Activated CD4-positive, alpha-beta T cell treated with anti-CD3 and anti-CD28 coated beads for 36 hours (primary cell): ENCODE measurements at places on chromosomes 4 and X.
A peak's percentile ranks its signal among the peaks of the same experiment; 100 is the strongest.

GRCh38 chr4:153652051-153652784, 31.9 kb upstream of the TLR2 start:
- peak; percentile 62 for DNase-seq

DNA sequence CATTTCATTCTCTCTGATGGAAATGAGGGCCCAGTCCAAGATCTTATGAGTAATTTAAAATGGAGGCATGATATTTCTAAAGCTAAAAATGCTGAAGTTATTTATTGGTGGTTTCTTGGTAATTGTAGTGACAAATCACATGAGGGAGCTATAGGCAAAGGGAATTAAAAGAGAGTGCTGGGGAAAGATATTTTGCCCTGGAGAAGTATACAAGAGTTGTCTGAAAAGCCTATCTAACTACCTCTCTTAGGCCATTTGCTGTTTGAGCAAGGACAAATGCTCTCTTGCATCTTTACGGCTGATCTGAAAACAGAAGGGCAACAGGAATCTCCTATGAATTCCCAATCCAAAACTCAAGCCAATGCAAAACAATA, 89.4 kb downstream of the FMR1NB start:
- no peak for DNase-seq

DNA sequence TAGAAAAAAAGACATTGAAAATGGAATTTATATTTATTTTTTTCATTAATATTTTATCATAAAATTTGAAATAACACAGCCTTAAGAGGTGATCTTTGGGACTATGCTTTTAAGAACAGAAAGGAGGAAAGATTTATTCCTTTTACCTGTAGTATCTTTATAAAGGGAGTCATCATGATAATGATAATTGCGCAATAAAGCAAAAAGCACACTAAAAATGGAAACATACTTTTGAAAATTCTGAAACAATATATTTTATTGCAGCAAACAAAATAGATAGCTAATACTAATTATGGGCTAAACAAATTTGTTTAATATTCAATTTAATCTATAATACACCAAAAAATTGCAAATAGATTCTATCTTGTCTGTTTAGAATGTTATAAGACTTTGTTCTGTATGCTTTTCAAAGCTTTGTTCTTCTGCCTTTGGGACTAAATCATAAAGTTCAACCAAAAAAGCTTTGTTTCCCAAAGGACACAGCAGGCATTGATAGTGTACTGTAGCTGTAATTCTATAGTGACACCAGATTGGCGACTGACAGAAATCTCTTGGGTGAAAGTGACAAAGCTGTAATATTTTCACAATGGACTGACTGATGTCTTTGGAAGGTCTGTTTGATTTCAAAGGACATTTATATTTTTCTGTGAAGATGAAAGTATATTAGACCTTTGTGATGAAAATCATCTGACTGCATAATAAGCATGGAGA, 2156.6 kb upstream of the TENM3 start:
- DNase-seq, result no peak

GRCh38 chrX:54492340-54492739, 3.7 kb downstream of the FGD1 start:
- DNase-seq, result no peak

- no peak for DNase-seq
These were observed 315.6 kb downstream of the ARHGAP24 start for GRCh38 chr4:85790582-85790981.

GRCh38 chrX:7147413-7147977, at the start of gene STS:
TSS of gene STS (plus strand) at chrX:7147712. CDS start at chrX:7253200, 105,488 bp downstream.
- DNase-seq, result peak; percentile 47

- no peak for DNase-seq
These were observed 30.9 kb downstream of the RNF212 start for GRCh38 chr4:1082215-1083182.

DNA sequence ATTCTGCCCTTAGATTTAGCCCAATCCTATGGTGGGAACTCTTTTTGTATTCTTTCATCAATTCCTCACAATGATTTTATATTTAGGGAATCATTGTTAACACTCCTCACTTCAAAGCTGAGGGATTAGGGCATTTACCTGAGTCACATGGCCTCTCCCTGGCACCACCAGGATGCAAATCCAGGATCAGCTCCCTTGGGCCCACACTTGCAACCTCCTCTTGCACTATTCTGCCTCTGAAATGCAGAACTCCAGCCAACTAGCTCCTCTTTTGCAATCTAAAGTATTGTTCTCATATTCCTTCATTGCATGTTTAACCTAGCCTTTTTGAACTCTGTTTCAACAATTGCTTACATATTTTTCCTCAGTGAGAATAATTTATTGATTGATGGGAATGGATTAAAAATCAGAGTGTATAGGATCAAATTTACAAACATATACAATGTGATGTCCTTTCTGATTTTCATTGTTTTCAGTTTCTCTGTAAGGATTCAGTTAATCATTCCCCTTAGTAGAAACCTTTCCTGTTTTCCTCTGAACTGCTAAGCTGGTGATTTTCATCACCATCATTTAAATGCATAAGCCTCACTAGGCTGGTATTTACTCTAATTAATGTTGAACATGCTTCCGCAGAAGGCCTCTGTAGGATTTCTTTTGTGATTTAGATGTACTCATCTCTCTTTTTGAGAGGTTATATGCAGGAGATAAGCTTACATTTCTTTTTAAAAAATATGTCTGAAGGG, 3.3 kb upstream of the RELL1 start:
- DNase-seq, result no peak

DNA sequence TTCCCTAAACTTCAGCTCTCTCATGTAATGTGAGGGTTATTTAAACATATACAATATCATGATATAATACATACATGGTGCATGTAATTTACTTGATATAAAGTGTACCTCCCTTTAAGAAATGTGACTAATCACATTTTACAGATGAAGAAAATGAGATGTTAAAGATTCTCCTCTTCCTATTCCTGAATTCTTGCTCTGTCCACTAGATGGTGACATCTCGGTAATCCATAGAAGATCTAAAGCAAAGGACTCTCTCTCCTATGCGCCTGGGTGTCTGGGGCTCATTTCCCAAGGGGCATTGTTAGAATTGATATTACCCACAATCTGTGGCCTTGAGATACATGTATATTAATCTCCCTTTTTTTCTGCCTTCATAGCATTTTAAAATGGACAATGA, 804.9 kb downstream of the RAB28 start:
- DNase-seq, result no peak

DNA sequence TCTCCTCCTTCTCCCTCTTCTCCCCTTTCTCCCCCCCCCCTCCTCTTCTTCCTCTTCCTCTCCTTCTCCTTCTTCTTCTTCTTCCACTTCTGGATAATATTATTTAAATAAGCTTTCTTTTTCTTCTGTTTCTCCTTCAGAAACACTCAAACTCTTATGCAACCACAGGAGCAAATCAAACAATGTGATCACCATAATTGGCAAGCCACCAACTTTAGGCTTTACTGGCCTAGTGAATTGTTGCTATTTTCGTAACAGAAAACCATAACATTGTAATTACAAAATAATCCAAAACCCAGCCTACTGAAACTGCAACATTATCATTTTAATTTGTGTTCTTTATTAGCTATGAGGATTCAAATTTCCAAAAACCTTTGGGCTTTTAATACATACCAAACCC, 14.3 kb downstream of the DCAF8L1 start:
- DNase-seq, result no peak

GRCh38 chr4:153234885-153235284, 30.6 kb downstream of the TRIM2 start:
- DNase-seq, result no peak

GRCh38 chr4:128241019-128241418, 46.6 kb downstream of the PGRMC2 start:
- DNase-seq, result no peak

GRCh38 chr4:173433447-173433846, 34.5 kb upstream of the SCRG1 start:
- DNase-seq, result no peak

DNA sequence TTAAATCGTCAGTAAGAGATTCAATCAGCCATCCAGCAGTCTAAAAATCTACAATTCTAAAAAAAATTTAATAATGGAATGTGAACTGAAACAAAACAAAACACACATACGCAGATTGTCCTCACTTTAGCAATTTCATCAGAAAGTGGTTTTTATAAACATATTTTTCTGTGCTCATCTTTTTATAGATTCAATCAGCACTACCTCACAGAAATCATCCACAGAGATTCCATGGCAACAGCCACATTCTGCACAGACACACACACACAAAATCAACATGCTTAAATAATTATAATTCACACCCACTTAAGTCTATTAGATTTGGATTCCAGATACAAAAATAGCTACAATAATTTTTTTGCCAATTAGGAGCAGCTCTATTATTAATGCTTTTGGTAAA, 149.0 kb upstream of the KCNIP4 start:
- DNase-seq, result no peak

GRCh38 chrX:148555571-148556243, 55.3 kb downstream of the AFF2 start:
- DNase-seq, result no peak

DNA sequence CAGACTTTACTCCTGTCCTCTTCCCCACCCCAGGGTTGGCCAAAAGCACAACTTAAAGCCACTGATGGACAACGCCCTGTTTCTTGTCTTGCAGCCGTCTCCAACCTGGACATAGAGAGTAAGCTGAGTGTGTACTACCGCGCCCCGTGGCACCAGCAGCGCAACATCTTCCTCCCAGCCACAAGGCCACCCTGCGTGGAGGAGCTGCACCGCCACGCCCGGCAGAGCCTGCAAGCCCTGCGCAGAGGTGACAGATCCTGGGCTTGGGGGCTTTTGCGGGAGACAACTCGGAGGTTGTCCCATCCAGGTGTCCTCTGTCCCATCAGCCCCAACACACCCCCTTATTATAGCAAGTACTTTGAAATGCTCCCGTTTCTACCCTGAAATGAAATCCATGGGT, 49.6 kb upstream of the SCML1 start:
- no peak for DNase-seq

- no peak for DNase-seq
These were observed 33.0 kb downstream of the SMS start for GRCh38 chrX:21973321-21974010.

DNA sequence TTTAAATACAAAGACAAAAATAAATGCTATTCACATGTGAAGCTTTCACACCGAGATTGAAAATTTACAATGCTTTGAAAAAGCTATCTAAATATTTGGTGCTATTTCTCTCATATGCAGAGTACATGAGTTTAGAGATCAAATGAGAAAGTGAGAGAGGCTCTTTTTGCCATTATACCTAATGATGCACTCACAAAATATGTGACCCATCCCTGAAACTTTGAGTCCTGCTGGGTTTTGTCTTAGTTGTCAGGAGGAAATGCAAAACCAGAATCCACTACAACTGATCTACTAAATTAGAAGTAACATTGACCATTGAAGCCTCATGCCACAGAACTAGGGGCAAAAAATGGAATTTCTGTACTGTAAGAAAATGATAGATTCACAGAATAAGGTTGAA, 251.7 kb downstream of the MAPK10 start:
- no peak for DNase-seq

DNA sequence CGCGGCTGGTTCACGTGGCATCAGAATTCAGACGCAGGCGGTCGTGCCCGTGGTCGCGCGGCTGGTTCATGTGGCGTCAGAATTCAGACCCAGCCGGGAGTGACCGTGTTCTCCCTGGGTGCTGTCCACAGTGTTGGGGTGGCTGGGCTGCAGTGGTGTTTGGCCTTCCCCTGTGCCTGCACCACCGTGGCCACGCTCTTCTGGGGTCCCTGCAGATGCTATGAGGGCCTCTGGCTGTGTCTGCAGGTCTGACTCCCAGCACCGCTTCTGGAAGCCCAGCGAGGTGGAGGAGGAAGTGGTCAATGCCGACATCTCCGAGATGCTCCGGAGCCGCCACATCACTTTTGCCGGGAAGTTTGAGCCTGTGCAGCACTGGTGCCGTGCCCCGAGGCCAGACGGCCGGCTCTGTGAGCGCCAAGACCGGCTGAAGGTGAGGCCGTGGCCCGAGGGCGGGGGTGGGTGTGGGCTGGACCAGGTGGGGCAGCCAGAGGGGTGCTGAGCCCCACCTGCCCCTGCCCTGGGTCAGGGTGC, 26.4 kb downstream of the NKX1-1 start:
- no peak for DNase-seq

DNA sequence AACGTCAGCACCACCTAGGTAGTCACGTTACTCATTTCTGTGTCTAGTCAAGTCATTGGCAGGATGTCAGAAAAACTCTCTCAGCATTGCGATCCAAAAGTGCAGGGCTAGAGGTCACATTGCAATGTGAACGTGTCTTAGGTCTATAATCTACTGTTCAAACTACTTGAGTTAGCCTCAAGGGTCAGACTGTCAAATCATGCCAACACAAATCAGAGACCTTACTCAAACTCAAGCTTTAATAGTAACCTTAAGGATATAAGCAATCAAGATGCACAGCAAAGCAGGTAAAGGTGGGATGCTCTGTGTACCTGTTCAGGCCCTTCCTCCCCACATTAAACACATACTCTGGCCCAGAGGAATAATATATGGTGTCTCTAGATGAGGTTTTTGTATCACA, 114.4 kb upstream of the NOCT start:
- DNase-seq, result no peak

DNA sequence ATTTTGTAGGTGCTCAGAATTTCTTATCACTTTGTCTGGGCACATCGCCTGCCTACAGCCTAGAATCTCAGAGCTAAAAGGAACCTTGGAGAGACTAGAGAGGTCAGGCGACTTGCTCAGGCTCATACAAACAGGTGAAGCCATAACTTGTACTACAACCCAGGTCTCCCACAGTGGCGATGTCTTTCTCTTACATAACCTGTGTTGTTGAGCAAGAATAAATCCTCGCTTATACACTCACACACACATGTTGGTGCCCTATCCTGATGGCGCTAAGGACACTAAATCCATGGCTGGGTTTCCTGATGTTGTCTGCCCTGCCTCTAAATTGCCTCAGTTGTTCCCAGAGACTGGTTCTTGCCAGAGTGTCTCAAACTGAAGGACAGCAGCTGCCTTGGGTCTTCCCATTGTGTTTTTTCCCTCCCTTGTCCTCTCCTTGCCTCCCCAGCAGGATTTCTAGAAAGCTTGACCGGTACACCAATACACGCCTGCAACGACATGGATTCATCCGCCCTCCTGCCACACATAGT, 1.6 kb downstream of the TSC22D3 start:
- DNase-seq, result no peak

GRCh38 chrX:68895341-68895755, 66.5 kb downstream of the EFNB1 start:
- DNase-seq, result peak; percentile 30

DNA sequence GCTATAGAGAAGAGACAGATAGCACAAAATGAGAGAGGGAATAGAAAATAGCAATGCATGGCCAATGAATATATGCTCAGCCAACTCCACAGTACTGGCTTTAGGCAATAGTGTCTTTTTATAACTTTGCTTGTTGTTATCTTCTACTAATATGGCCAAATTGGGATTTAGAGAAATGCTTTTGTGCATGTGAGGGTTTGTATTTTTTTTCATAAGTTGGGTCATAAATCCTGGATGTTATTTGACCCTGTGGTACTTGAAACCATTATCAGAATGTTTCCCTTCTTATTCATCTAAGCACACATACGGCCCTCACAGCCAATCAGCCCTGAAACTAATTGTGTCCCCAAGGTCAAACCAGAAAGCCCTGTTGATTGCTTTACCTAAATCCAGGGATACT, 35.2 kb upstream of the LPAR4 start:
- DNase-seq, result no peak
